Stimulated activated CD4-positive, alpha-beta T cell treated with anti-CD3 and anti-CD28 coated beads, Interleukin-15, amount 100 ng/mL, for 48 hours (primary cell): ENCODE measurements at places on chromosomes 13 and 19.

- no peak for DNase-seq
Observed at GRCh38 chr13:53568491-53568890, 539.9 kb downstream of the OLFM4 start.

DNA sequence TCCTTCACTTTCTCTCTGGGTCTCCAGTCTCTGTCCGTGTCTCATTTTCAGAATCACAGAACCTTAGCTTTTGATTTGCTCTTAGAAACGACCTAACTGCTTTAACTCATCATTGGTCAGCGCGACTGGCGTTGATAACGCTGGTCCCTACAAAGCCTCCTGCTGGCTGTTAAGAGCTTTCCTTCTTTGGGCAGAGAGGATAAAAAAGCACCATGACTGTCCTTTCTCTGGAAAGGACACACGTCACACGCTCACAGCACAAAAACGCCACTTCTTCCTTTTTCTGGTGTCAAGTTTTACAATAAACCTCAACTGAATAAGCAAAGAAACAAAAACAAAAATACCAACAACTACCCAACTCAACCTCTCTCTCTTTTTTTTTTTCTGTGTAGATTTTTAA is 1.7 kb upstream of the KLK12 start:
- no peak for DNase-seq

DNA sequence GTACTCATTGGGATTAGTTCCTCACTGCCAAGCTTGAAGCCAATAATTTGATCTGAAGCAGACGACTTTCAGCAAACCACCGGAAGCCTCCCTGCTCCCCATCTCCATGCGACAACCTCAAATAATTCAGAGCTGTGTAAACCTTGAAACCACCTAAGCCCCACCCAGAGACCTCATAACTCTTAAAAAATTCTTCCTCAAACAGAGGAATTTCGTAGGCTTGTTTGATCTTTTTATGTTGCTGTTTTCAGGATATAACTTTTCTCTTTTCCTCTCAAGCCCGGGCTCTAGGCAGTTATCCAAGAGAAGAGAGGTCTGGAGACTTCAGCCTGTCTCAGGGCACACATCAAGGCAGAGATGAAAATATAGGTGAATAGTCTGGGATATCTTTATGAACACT is 311.6 kb downstream of the KCNRG start:
- DNase-seq, result no peak

GRCh38 chr13:77574096-77574495 is 38.6 kb downstream of the SCEL start:
- DNase-seq, result no peak
